BE2C (cell line): ENCODE measurements at places on chromosomes 6 and 20.

GRCh38 chr6:16774437-16774836, 13.2 kb upstream of the ATXN1 start:
- no peak for DNase-seq

- DNase-seq: peak; percentile 38
Measured at GRCh38 chr20:58665606-58666005, 14.5 kb downstream of the STX16 start.

GRCh38 chr6:109292420-109292819, 89.8 kb downstream of the CD164 start:
- no peak for DNase-seq

DNA sequence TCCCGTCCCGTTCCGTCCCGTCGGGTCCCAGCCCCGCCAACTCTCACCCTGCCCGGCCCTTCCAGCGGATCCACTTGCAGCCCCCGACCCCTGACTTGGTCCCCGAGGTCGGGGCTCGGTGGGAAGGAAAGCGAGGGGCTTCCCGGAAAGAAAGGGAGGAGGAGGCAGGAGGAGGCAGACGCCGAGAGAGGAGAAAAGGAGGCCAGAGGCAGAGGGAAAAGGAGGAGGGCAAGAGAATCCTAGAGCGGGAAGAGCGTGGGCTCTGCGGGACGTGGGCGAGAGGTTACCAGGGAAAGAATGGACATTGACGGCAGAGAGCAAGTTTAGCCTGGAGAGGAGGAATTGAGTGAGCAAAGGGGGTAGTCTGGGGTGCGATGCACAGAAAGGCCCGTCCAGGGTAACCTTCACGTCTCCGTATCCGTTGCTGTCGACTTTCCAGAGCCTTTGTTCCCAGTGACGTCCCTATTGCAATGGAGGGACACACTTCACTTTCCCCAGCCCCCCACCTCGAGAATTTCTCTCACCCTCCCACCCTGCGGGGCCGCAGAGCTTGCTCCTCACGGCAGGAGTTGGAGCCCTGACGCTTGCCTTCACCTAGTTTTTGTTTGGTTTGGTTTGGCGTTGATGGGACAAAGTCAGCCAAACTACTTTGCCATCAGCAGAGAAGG, 477 bp upstream of the MOXD1 start:
- DNase-seq: no peak

GRCh38 chr6:31967926-31968320, 4.0 kb downstream of the DXO start:
- DNase-seq: no peak
